ENCODE measurements at places on chromosomes 7 and 10.

DNA sequence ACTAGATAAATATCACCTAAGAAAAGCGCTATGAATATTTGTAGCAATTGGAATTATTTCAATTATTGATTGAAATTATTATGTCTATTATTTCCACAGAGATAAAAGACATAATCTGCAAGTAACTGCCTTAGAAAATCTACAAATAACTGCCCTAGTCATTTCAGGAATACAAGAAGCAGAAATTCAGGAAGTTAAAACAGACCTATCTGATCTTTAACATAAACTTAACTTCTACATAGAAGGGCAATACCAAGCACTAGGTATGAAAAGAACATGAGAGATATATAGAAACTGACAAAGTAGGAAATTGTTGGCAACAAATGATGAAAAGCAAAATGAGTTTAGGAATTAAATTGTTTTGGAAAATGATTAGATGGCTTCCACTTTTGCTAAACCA, 31.8 kb upstream of the AKR1B10 start:
- ATAC-seq, result no peak

DNA sequence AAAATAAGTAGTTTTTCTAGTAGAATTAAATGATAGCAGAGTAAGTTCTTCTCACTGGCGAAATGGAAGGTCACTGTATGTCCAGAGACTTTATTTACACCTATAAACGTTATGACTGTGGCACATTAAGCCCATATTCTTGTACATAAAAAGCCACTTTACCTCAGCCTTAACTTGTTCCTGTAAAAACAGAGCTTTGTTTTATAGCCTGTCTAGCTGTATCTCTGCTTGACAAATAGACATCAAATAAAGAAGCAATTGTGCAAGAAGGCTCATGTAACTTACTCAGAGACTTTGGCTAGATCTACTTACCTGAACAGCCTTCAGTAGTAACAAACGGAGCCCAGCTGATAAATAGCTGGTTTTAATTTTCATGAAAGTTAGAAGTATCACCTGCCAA, 324.1 kb upstream of the BMPER start:
- ATAC-seq, result no peak

GRCh38 chr7:87083865-87084519, 24.5 kb upstream of the ELAPOR2 start:
- no peak for ATAC-seq

DNA sequence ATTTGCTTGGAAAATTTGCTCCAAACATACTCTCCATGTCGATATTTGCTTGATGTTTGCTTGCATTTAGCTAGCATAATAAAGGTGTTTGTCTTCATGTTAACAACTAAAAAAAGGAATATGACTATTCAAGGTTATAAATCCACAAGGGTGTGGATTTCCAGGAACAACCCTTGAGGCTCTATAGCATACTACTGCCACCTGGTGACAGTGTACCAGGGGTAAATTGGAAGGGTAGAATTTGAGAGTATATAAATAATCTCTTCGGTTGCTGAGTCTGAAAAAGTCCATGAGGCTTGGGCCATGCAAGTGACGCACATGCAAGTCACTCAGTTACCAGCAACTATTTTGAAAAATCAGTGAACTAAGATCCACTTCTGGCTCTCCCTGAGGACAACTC, 68.4 kb downstream of the SLIT1 start:
- peak; percentile 52 for ATAC-seq

- ATAC-seq, result peak; percentile 22
These were observed 16.9 kb upstream of the GET4 start for GRCh38 chr7:859359-860030.

GRCh38 chr7:66258409-66258808, 53.3 kb downstream of the TPST1 start:
- ATAC-seq, result no peak

DNA sequence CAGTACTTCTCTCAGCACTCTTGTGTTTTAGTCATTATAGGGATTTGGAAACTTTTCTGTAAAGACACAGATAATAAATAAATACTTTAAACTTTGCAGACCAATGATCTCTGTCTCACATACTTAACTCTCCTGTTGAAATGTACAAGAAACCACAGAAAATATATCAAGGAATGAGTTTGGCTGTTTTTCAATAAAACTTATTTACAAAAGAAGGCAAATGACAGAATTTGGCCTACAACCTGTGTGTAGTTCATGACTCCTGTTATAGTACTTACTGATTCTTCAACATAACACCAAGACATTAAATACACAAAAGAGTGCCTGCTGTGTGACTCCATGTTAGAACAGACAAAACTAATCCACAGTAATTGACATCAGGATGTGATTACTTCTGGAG, 510.0 kb upstream of the PHF14 start:
- no peak for ATAC-seq

GRCh38 chr10:63673846-63674245, 152.6 kb downstream of the REEP3 start:
- ATAC-seq, result no peak

GRCh38 chr10:543131-543530, 146.3 kb downstream of the DIP2C start:
- no peak for ATAC-seq

DNA sequence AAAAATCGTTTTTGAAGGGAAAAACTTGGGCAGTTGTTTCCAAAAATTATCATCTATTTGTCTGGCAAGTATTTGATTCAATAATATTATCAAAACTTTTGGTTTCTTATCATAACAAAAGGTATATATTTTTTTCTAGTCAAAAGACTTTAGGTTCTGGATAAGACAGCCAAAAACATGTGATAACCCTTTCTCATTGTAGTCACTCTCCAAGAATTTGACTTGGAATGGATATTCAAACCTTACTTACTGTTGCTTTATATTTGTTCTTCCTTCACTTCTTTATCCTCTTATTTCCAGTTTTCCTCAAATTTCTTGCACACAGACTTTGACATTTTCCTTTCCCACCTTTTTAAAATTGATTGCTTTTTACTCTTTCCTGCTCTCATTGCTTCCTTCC, 140.9 kb upstream of the FAM3C start:
- no peak for ATAC-seq

GRCh38 chr10:101188942-101189341, 40.3 kb downstream of the LBX1 start:
- ATAC-seq, result no peak

DNA sequence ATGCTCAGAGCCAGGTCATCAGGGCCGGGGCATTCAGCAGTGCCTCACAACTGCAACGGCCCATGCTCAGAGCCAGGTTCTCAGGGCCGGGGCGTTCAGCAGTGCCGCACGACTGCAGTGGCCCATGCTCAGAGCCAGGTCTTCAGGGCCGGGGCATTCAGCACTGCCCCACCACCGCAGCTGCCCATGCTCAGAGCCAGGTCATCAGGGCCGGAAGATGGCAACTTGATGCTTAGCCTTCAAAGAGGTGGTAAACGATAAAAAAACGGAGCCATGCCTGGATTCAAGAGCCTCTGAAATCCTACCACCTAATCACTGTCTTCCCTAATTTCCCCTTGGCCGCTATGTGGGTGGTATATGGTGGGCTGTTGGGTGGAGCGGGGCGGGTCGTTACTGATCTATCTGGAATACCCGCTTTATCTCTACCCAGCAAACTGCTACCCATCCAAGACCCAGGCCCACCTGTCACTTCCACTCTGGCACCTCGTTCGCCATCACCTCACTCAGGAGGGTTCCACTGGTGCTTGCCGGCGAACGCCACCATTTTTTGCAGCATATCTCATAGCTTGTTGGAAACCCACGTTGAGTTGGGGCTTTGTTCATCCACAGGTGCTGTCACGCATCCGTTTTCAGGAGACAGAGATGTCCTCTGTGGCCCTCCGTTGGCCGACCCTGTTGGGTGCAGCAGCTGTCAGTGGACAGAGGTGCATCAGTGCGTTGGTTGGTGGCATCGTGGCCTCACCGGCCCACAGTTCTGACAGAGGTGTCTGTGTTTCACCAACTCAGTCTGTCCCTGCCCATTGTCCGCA, 221.1 kb downstream of the EBF3 start:
- no peak for ATAC-seq

DNA sequence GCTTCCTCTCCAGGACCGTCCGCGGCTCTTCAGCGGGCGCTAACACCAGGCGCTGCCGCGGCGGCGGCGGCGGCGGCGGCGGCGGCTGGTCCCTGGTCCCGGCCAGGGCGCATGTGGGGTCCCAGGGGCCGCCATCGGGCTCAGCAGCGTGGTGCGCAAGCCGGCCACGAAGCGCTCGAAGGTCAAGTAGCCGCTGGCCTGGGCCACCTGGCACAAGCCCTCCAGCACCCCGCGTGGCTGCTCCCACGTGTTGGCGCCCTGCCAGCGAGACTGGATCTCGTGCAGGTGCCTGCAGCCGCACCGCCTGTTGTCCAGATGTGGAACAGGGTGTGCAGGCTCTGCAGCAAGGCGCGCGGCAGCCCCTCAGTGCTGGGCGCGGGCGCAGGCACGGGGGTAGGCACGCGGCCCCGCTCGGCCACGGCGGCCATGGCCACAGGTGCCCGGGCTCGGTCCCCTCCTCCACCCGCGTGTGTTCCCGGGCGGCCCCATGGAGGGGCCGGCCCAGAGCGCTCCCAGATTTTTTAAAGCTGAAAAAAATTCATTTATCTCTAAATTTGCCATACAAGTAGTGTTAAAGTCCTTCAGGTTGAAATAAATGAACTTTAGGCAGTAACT, 884.2 kb upstream of the ZNF722 start:
- no peak for ATAC-seq

DNA sequence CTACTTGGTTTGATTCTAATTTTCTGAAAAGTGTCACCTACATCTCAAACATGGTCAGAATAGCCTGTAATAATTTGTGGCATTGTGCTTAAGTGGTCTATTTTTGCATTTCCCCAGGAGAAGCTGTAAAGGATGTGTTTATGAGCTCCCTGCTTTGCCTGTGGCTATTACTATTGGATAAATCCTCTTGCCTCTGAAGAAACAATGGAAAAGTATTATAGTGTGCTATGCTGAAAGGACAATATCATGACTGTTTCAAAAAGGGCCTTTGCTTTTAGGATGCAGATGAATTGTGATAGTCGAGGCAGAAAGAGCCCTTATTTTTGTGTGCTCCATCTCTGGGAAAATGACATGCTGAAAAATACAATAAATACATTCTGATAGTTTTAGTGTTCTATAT, 94.1 kb upstream of the ARMC3 start:
- ATAC-seq, result no peak

GRCh38 chr7:26379711-26380110, 88.0 kb downstream of the SNX10 start:
- no peak for ATAC-seq

GRCh38 chr10:126671402-126671975, 996 bp upstream of the C10orf90 start:
- ATAC-seq, result no peak

DNA sequence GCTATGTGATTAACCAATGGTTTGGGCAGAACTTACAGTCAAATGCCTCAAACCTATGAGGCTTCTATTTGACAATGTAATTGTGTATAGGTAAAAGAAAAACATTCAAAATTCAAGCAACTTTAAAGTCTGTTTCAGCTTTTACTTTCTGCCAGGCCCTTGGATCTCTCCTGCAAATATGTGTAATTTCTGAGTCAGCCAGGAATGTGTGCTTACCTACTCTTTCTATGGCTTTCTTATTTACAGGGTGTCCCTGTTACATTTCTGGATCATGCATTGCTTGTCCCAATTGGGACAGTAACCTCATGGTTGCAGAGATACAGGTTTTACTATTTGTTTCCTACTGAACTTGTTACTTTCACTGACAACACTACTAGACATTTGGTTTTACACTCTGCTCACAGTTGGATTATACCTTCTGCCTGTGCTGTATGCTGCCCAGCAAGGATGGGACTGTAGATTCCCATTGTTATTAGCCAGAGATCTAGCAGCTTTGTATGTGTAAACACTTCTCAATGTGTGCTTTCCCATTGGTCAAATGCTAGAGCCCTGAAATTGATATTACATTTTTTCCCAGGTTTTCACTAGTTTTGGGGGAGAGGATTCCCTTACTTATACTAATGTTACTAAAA, 355.3 kb downstream of the ARL4A start:
- ATAC-seq, result peak; percentile 61

GRCh38 chr7:135759532-135759931, 10.9 kb upstream of the FAM180A start:
- ATAC-seq, result peak; percentile 16

DNA sequence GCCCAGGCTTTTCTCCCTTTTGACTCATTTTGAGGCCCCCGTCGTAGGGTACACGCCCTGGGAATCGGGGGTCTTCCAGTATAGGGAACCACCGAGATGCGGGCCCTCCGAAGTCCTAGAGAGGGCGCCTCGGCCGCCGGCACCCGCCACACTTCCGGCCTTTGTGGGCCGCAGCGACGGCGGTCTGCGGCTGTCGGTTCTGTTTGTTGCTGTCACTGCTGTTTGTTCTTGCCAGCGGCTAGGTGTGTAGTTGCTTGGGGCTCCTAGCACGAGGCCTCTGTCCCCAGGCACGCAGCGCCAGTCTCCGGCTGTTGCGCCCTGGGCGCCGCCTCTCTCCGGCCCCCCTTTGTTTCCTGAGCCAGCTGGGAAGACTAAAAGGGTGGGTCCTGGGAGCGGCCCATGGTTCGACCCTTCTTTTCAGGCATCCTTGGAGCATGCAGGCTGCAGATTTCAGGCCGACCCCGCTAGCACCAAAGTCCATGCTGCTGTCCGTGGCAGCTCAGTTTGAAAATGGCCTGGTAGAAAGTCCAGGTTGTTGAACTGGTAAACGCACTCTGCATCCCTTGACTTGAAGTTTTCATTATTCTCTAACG, 17.8 kb upstream of the ZKSCAN1 start:
- ATAC-seq, result peak; percentile 50

DNA sequence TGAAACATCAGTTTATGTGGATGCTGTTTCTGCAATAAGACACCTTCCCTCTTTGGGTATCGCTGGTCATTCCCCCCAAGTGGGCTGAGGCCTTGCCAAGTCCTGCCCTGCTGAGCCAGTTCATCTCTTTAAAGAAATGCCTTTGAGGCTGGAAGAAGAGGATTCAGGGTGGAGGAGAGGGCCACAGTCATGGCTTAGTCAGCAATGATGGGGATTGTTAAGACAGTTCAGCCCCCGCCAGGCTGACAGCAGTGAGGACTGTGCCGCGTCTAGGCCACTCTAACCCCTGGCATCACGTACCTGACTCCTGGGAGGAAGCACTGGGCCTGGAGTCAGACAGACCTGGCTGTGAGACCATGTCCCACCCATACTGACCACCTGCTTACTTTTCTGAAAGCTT, 48.3 kb downstream of the PNLIPRP2 start:
- ATAC-seq, result no peak

DNA sequence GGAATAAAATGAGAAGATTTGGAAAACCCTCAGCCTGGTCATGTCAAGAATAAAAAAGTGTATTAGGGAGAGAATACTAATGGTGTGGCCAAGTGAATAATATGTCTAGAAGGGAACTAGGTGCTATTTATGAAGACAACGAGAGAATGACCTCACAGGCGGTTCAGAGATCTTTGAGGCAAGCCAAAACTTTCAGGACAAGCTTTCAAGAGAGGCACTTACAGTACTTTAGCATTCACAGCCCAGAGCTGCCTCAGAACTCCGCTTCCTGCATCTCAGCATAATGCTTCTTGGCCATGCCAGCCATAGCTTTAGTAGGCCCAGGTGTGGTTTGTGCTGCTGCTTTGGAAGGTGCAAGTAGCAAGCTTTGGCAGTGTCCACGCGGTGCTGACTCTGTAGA, 37.2 kb upstream of the CCDC7 start:
- ATAC-seq, result no peak

GRCh38 chr10:85919491-85920021, 447.0 kb downstream of the GRID1 start:
- no peak for ATAC-seq

All from esophagus mucosa (tissue), 1 donor.